Mesothelial cell of epicardium (in vitro differentiated cells): ENCODE measurements at places on chromosomes 7 and 10.

- no peak for DNase-seq
Measured at GRCh38 chr10:88262591-88263234, 320.4 kb downstream of the RNLS start.

- no peak for DNase-seq
Measured at GRCh38 chr7:132604121-132604520, 27.9 kb upstream of the PLXNA4 start.

- no peak for DNase-seq
Measured at GRCh38 chr10:6136215-6137201, 47.7 kb downstream of the RBM17 start.

GRCh38 chr10:124935946-124936345 is 6.0 kb upstream of the ZRANB1 start:
- no peak for DNase-seq

- no peak for DNase-seq
Measured at GRCh38 chr7:94324380-94325121, 70.1 kb upstream of the COL1A2 start.

GRCh38 chr7:26624431-26624830 is 240.0 kb downstream of the SKAP2 start:
- no peak for DNase-seq

DNA sequence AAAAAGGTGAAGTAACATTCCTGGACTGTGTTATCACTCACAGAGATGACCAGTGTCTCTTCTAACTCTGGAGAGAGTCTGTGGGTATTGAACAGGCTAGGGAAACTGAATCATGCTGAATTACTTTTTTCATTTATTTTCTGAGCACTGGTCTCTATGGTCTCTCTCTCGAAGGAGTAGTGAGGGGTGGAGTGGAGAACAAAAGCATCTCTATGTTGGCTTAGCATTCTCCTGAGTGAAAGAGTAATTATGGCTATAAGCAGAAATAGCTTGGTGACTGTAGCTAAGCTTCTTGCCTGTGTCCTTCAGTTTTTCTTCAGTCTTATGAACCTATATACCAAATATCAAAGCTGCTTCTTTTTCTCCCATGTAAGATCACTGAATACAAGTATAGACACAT is 64.6 kb upstream of the PTN start:
- DNase-seq: no peak

- DNase-seq: no peak
Measured at GRCh38 chr10:51687296-51687695, 12.1 kb downstream of the CSTF2T start.

GRCh38 chr10:7861509-7862120 is 43.3 kb downstream of the TAF3 start:
- DNase-seq: no peak
